Right lung (tissue), 10 donors: ENCODE measurements at places on chromosomes 7 and 10. TPM values are rescaled to one million over a fixed set of nuclear protein-coding genes. Genes with fewer than 3 reads are reported as not detected.

DNA sequence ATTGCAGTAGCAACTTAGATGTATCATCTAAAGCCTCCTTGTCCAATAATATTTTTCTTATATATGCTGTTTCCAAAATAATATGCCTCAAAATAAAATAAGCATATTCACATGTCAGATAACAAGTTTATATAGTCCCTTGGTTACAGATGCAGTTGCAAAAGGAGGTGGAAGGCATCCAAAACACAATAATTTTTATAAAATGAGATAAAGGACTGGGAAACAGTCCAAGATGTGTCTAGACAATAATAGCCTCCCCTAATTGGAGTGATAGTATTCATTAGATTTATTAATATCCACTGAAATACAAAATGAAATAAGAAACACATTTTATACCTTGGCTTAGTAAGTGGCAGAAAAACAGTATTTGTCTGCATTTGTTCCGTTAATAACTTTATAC, 30.3 kb downstream of the BCAP29 start:
- peak; percentile 64 for DNase-seq

RPEL1 gene
- 0.09 TPM for polyA plus RNA-seq

GRCh38 chr7:15559416-15559928, 2.3 kb downstream of the AGMO start:
- no peak for DNase-seq

HOXA1 gene
- polyA plus RNA-seq, result 2.2 TPM

SLC18A2 gene
- polyA plus RNA-seq, result 0.21 TPM

GRCh38 chr10:12338981-12339380, 10.4 kb upstream of the CAMK1D start:
- DNase-seq, result no peak

LRRC18 gene
- polyA plus RNA-seq, result 1.7 TPM

DNA sequence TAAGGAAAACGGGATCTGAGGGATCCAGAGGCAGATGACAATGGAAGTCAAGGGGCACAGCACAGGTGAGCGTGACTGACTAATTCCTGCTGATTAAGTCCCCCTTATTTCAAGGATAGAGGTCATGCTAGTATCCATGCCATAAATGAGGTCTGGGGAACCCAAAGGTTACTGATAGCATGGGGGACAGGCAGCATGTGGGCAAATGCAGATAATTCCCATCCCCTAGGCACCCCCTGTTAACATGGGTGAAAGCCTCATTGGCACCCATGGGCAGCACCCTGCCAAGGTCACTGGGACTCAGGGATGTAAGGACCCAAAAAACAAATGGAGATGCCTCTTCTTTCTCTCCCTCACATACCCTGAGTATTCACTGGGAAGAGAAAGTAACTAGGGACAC, 139.7 kb downstream of the WDR11 start:
- DNase-seq, result no peak

GRCh38 chr10:17075533-17076359, 53.9 kb downstream of the CUBN start:
- no peak for DNase-seq

FOXK1 gene
- 15.2 TPM for polyA plus RNA-seq

OR2AE1 gene
- not detected for polyA plus RNA-seq

SORCS1 gene
- 0.22 TPM for polyA plus RNA-seq

GRCh38 chr10:33808475-33808874, 474.0 kb upstream of the NRP1 start:
- no peak for DNase-seq

TFEC gene
- 1.3 TPM for polyA plus RNA-seq

GRCh38 chr7:100585511-100586265, at the start of gene LRCH4:
Gene LRCH4, minus strand, starts transcription at chr7:100586129. Its CDS starts 29 bp downstream, at chr7:100586100.
- DNase-seq, result no peak
